NCI-H446 (cell line): ENCODE measurements at places on chromosomes 12 and 14.
A peak's percentile ranks its signal among the peaks of the same experiment; 100 is the strongest.

DNA sequence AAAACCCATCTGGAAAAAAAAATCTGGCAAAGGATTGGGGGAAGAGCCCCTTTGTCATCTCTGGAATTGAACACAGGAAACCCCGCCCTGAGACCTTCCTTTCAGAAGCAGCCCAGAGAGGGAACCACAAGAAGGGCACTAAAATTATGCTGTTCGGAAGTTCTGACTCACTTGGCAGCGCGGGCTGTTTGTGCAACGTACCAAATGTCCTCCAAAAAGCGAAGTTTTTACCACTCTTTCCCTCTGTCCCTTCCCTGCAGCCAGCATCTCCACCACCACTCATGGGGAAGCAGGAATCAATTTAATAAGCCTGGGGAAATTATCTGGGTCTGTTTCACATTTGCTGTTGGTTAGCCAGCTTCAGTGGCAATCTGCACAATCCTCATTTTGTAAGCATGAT, 3.2 kb upstream of the SYNE3 start:
- no peak for DNase-seq

DNA sequence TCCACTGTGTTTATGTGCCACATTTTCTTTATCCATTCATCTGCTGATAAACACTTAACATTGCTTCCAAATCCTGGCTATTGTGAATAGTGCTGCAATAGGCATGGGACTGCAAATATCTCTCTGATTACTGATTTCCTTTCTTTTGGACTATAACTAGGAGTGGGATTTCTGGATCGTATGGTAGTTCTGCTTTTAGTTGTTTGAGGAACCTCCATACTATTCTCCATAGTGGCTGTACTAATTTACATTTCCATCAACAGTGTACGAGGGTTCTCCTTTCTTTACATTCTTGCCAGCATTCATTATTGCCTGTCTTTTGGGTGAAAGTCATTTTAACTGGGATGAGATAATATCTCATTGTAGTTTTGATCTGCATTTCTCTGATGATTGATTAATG, 47.6 kb downstream of the TAOK3 start:
- no peak for DNase-seq

DNA sequence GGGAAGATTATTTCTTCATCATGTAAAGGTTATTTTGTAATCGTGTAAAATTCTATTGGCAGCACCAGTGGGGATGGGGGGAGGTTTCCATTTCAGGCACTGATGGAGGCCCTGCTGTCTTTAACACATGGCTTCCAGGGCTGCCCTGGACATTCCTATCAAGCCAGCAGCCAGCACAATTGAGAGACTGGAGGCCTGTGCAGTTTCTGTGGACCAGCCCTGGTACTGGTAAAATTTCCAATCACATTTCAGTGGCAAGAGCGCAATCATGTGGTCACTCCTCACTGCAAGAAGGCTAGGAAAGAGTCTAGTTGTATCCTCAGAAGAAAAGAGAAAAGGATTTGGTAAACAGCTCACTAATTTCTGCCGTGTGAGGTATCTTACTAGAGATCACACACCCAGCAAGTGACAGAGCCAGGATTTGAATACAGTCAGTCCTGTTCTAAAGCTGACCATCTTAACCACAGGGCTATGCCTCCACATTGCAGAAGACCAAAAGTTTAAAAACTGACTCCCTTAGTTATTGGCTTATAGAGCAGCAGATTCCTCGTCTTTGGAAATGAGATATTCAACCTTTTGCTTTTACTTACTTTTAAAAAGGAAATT, 179.4 kb upstream of the ARHGAP5 start:
- no peak for DNase-seq

- peak; percentile 16 for DNase-seq
Observed at GRCh38 chr14:58862416-58863160, 224.8 kb downstream of the DACT1 start.

DNA sequence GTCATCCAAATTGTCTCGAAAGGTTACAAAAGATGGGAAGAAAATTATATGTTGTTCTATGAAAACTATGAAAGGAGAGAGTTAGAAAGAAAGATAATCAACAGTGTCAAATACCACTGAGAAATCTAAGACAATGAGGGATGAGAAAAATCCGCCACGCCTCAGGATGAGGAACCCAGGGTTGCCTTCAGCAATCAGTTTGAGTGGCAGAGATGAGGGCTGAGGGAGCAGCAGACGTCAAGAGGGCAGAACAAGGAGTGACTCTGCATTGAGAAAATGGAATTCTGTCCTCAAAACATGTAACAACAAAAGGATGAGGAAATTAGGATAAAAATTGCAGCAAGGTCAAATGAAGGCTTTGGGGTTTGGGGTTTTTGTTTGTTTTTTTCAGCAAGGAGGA, 18.3 kb upstream of the OXA1L start:
- DNase-seq, result no peak

- DNase-seq, result no peak
Observed at GRCh38 chr12:15453613-15454012, 131.3 kb downstream of the PTPRO start.

DNA sequence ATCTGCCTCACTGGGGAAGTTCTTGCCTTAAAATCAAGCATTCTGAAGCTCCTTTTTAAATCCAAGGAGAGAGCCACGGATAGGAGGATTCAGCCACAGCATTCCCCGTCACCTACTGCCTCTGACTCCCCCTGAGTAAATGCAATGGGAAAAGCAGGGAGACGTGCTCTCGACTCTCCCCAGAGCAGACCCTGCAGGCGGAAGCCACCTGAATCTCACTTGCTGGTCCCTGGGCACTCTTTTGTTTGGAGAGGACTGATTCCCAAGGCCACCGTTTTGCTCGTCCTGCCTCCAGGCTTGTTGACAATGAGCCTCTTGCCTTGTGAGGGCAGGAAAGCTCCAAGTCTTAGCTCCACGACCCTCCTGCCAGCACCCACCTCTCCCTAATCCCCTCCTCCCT, 204.5 kb downstream of the SLC15A4 start:
- DNase-seq, result no peak
